Stimulated activated CD4-positive, alpha-beta T cell treated with anti-CD3 and anti-CD28 coated beads, Interleukin-12 subunit alpha, Interleukin-12 subunit beta, amount 100 ng/mL, for 48 hours (primary cell): ENCODE measurements at places on chromosomes 4 and X.

DNA sequence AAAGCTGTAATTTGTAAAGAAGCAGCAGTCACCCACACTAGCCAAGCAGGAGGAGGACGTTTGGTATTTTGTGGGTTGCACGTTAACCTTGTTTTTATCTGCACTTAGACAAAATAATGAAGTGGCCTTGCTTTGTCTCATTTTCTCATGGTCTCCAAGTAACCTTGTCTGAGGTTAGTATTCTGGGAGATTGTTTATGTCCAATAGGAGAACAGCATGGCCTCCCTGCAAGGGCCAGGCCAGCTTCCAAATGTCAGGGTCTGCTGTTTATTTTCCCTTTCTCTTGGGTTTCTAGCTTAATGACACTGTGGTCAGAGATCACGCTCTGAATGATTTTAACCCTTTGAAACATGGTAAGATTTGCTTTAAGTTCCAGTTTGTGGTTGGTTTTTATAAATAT, 29.9 kb downstream of the PNMA6E start:
- DNase-seq, result no peak

- no peak for DNase-seq
Observed at GRCh38 chr4:172654457-172654856, 514.2 kb upstream of the GALNT7 start.

DNA sequence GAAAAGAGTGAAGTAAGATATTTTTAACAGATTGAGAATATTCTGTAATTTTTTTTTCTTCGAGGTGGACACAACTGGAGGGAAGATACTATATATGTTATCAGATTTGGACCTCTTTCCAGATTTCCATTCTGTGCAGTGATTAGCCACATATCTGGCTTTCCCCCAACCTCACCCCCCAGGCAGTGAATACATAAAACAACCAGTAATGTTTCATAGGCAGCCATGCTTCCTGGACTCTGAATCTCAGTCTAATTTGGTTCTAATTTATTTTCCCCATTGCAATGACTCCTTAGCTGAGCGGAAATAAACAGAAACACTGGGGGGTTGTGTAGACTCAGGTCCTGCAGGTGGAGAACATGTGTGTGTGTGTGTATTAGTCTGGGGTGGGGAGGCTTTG, 226.5 kb downstream of the FBXW7 start:
- no peak for DNase-seq

GRCh38 chr4:108010167-108010566, 20.5 kb downstream of the HADH start:
- no peak for DNase-seq

- no peak for DNase-seq
Observed at GRCh38 chr4:1310031-1310795, 20.5 kb downstream of the MAEA start.

GRCh38 chr4:25101836-25102235, 58.4 kb downstream of the SEPSECS start:
- DNase-seq, result no peak

GRCh38 chr4:38710053-38710452, 46.1 kb downstream of the KLF3 start:
- no peak for DNase-seq

DNA sequence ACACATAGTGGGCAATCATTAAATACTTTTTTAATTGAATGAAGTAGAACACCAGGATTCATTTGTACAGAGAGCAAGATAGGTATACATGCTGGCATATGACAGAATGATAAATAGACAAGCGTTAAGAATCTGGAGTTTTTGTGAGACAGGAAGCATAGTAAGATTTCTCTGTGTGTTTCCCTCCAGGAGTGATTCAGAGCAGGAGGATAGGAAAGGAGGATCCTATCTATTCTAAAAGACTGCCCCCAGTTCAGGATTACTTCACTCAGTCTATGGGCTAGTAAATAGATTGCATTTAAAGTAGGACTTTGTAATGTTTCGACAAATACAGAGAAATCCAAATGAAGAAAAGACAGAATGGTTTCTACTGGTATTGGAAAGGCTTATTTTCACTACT, 423.7 kb downstream of the PDGFC start:
- DNase-seq, result no peak

DNA sequence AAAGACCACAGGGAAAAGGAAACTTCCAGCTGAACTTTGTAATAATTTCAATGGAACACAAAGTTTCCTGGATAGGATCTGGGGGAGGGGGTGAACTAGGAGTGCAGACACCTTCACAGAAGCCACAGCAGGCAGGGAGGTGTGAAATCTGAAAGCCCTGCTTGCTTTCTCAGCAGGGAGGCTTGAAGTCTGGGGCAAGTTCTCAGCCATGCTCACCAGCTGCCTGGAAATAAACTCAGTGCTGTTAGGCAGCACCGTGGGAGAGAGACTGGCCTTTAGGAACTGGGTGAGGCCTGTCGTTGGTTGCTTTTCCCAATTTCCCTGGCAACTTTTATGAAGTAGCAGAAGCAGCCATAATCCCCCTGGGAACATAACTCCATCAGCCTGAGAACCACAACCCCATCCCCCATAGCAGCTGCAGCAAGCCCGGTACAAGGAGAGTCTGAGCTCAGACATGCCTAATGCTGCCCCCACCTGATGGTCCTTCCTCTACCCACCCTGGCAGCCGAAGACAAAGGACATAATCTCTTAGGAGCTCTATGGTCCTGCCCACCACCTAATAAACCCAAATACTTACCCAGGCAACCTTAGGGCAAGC, 39.2 kb upstream of the NMU start:
- DNase-seq, result no peak

DNA sequence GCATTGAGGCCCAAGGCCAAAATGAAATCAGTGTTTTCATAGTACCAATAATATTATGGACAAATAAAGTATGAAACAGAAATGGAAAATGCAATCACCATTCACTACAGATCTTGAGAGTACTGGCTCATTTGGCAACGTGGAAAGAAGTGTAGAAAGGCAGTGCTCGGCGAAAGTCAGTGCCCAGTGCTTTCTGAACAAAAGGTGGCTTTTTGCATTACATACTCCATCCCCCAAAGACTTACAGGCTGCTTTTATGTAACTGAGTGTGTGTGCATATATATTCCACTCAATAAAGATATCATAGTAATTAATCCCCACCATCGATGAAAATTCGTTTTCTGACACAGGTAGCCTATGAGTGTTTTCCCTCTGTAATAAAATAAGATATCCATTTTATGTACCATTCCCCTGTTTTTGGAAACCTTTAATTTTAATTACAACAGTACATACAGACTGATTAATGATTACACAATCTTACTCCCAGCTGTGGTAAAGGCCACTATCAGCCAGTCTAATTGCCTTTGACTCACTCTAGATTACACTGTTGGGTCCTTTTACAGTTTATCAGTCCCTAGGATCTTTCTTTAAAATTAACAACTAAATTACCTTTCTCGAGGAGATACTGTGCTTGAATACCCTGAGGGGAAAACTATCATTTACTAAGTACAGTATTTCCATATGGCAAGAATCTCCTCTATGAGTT, 65.9 kb downstream of the MAD2L1 start:
- DNase-seq, result no peak

- no peak for DNase-seq
Observed at GRCh38 chr4:123554801-123555232, 158.2 kb downstream of the SPRY1 start.

DNA sequence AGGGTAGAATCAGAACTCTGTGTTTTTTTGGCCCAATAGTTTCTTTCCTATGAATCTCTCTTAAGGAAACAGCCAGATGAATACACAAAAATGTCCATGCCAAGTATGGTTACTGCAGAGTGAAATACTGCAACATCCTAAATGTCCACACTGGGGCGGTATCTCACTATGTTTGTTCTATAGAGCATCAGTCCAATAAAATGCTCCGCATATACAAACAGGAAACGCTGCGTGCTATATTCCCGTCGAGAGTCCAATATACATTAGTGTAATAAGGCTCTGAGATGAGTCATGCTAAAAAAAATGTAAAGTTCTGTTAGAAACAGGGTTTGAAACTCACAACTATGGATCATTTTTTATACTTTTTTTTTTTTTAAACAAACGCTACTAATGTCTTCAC, 72.9 kb upstream of the ENOX2 start:
- DNase-seq, result peak; percentile 2

DNA sequence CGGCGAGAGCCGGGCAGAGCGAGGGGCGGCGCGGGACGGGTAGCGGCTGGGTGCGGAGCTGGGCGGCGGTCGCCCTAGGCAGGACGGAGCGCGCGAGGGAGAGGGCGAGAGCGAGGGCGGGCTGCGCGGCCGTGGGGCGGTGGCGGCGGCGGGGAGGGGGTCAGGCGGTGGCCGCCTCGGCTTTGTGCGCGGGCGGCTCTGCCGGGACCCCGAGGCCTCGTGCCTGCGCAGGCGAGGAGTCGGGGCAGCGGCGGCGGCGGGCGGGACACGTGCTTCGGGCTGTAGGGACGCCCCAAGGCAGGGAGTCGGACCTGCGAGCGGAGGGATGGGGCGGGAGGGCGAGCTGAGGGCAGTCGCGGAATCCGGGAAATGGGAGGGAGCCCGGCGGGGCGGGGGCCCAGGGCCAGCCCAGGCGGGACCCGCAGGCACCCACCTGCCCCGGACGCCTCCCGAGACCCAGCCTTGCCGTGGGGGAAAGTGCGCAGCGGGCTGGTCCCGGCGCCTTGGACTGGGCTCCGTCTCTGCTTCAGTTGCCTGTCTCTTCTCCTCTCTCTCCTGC, 465 bp downstream of the BMPR1B start:
- DNase-seq, result no peak

DNA sequence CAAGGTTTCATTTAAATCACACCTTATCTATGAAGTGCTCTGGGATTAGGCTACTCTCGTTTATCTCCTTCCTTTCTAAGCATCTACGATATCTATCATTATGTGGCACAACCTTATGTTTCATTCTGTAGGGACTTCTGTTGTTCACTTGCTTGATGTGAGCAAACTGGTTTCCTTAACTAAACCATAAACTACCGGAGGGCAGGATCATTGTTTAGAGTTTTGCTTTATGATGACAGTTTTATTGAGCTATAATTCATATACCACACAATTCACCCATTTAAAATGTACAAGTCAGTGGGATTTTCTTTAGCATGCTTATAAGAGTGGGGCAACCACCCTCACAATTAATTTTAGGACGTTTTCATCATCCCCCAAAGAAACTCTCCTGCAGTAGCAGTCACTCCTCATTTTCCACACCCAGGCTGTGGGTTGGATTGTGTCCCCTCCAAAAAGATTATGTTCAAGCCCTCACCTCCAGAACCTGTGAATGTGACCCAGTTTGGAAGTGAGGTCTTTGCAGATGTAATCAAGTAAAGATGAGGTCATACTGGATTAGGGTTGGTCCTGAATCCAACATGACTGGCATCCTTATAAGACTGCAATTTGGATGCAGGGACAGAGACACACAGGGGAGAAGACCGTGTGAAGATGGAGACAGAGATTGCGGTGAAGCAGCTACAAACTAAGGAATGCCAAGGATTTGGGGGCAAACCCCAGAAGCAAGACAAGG, 42.1 kb upstream of the SH3RF1 start:
- no peak for DNase-seq

GRCh38 chr4:88158038-88158488, 376 bp downstream of the ABCG2 start:
- no peak for DNase-seq
